ENCODE measurements at places on chromosomes 5 and 9. TPM values are rescaled to one million over a fixed set of nuclear protein-coding genes. Genes with fewer than 3 reads are reported as not detected.

GRCh38 chr5:71013575-71013974 lies 11.6 kb downstream of the NAIP start:
- no peak for DNase-seq

The FSTL4 gene
- not detected for total RNA-seq

DNA sequence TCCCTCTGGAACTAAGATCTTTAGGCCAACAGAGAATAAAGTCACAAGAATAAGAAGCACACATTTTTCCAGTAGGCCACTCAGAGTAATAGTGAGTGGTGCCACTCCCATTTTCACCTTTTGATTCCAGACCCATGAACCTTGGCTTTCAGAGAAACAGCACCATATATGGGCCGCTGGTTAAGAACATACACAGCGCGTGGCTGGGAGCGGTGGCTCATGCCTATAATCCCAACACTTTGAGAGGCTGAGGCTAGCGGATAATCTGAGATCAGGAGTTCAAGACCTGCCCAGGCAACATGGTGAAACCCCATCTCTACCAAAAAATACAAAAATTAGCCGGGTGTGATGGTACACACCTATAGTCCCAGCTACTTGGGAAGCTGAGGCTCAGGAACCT lies 15.6 kb upstream of the PTGES start:
- no peak for DNase-seq

DNA sequence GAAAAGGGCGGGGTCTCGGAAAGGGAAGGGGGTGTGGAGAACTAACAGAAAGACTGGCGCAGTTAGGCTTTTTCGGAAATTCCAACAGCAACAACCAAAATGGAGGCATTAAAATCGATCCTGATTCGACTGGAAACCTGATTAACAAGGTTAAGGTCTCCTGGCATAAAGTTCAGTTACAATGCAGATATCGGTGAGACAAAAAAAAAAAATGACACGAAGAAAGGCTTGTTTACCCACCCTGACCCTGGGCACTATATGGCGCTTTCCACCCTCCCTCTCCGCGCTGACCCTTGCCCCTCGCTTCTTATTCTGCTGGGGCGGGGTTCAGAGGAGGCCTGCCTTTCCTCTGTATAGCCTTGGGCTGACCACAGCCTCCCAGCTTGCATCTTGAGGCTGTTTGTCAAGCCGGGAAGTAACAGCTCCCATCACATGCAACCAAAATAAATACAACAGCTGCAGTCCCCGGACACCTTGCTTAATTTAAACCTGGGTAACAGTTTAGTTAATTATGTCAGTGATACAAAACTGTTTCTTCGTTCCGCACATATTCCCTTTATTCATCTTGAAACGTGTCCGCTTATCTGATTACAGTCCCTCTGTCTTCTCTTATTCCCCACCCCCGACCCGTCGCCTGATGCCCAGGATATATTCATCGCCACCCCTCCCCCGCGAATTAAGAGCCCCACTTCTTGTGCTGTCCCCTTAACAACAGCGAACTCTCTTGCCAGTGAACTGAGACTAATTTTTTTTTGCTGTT lies 795 bp upstream of the PJA2 start:
- peak; percentile 84 for DNase-seq

DNA sequence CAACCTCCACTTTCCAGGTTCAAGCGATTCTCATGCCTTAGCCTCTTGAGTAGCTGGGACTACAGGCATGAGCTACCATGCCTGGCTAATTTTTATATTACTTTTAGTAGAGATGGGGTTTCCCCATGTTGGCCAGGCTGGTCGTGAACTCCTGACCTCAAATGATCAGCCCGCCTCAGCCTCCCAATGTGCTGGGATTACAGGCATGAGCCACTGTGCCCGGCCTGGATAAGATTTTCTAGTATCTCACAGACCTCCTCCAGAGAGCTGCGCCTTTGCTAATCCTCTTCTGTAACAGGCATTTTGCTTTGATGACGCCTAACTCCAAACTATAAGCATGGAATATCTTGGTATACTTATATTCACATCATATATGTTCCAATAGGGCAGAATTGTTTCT lies 99.4 kb downstream of the FSTL4 start:
- DNase-seq = no peak

The DEPDC1B gene
- 0.16 TPM for total RNA-seq

The GPX8 gene
- total RNA-seq = 15.7 TPM

DNA sequence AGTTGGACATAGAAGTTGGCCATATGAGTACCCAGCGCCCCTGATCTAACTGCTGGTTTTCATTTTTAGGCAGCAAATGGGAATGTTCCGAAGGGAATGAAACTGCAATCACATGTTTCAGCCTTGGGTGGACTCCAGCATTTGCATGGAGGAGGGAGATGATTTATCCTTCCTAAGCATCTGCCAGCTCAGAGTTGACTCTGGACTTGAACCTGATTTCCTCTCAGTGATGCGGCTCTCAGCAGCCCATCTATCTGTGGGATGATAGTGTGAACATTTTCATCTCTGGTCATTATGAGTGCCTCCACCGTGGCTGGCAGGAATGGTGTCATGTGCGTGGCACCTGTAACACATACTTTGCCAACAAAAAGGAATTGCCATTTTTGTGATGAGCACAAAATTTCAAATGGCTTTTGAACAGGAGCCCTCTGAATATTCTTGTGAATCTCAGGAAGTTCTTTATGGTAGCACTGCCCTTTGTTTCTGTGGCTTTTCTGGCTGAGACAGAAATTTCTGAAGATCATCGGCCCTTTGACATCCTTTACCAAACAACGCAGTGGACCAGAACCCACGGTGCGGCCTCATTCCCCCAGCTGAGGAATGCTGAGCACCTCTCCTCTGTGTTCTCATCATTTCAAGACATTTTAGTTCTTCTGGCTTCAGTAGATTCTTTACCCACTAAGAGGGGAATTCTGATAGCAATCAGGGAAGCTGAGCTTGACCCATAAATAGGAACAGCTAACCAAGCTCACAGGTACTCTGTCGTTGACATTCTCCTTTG lies 28.5 kb downstream of the FUBP3 start:
- no peak for DNase-seq
